ENCODE measurements at places on chromosomes 7 and 10.

GRCh38 chr7:101167645-101168411, 2.5 kb upstream of the VGF start:
- no peak for DNase-seq

DNA sequence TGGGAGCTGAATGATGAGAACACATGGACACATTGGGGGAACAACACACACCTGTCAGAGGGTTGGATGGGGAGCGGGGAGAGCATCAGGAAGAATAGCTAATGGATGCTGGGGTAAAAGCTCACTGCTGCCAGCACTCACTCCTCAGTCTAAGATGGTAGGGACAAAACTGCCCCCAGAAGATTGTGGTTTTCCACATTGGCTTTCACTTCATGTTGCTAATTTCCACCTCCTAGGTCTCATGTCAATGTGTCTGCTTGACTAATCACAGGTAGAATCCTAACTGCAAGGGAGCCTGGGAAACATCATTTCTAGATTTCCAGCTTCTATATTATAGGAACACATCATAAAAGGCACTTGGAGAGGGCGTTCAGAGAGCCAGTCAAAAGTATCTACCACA, 22.6 kb downstream of the APBB1IP start:
- no peak for DNase-seq

DNA sequence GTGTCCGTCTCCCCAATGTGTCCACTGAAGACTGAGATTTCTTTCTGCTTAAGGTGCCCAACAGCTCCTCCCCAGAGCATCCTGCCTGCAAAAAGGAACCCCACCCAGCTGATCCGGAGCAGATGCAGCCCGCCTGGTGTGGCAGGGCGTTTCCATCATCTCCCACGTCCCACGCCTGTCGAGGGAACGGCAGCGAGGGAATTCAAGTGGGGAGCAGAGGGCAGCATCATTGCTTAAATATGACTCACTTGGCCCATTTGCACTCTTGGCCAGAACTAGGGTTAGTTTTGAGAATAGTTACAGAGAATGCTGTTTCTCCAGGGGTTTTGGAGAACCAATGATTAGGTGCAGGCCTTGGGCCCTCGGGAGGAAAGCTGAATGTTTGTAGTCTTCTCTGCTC, 20.8 kb downstream of the VWA2 start:
- no peak for DNase-seq

- DNase-seq = no peak
These were observed 17.4 kb upstream of the CCL24 start for GRCh38 chr7:75830978-75831377.

DNA sequence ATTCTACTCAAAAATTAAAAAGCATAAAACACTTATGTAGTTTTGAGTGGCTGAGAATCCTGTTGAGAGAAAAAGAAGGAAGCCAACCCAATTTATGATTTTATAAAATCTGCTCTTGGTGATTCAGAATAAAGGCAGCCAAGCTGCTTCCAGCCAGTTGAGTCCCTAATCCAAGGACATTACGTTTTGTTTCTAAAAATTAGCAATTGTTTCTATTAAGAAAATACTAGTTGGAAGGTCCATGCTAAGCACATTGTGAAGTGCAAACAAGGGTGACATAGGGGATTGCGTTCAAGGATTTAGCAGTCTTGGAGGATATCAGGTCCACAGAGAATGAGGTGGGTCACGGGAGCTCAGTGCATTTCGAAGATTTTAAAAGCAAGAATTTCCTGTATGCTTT, 987.7 kb downstream of the TYW1 start:
- no peak for DNase-seq

- DNase-seq = no peak
These were observed 202.1 kb downstream of the PTEN start for GRCh38 chr10:88065383-88066049.

DNA sequence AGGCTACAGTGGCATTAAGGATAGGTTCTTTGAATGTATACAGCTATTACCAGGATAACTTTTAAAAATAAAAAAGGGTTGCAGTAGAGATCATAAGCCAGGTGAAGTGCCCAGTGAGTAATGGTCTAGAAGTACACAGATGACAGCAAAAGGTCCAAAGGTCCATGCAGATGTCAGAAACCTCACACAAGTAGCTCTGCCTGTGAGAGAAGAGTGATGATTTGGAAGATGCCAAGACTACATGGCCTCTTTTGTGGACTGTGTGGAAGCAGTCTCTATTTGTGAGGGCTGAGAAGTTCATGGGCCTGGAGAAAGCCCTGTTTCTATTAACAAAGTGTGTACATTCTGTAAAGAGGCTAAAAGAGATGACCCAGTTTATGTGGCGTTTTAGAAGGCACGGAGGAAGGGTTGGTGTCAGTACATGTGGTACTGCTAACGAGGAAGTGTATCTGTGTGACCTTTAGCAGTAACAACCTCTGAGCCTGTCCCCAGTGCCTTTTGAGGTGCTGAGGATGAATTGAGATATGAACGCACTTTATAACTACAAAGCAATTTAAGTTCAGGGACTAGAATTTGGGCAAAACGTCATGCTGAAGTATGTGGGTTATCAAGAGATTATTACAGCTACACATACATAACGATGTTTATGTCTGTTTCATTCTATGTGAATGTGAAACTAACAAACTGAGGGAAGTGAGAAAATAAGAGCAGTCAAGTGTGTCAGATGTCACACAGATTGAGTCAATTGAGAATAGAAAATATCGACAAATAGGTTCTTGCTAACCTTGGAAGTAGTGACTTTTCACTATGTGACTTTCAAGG, 7.6 kb downstream of the CYCS start:
- DNase-seq = no peak

- DNase-seq = no peak
These were observed 20.1 kb upstream of the TLX1 start for GRCh38 chr10:101110856-101111523.

DNA sequence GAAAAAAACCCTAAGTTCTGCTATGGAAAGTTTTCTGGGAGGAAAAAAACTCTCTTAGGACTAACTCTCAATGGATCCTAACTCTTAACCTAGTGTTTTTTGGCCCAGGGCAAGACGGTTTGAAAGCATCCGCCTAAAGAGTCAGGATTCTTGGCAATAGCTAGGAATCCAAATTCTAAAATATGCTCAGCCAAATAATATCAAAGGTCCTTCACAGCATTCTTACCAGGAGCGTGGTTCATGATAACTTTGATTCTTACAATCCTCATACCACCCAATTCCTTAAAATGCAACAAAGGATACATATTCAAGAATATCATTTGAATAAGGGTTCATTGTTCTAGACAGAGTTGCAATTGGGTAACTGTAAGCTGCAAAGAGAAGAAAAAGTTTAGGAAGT, 21.3 kb downstream of the CPA1 start:
- no peak for DNase-seq

- DNase-seq = no peak
These were observed 34.8 kb downstream of the SEMA3E start for GRCh38 chr7:83614112-83614511.

GRCh38 chr7:132446666-132447278, 129.5 kb downstream of the PLXNA4 start:
- DNase-seq = no peak

- DNase-seq = no peak
These were observed 88.0 kb upstream of the ZPBP start for GRCh38 chr7:50181081-50181480.

- DNase-seq = no peak
These were observed 1.1 kb upstream of the ING3 start for GRCh38 chr7:120949393-120949911.

DNA sequence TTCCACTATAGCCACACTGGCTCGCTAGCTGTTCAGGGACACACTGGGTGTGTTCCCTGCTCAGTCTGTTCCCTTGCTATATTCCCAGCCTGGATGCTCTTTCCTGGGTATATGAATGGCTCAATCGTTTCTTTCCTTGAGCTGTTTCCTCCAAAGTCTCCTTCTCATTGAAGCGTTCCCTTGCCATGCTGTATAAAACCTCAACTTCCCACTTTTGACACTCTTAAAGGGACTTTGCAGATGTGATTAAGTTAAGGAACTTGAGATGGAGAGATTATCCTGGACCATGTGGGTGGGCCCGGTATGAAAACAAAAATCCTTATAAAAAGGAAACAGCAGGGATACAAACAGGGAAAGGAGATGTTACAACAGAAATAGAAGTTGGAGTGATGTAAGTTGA, 973.1 kb downstream of the LRMDA start:
- DNase-seq = no peak

- DNase-seq = no peak
These were observed 13.2 kb downstream of the ALKBH4 start for GRCh38 chr7:102451371-102452054.

GRCh38 chr7:45404622-45405021, 169.5 kb upstream of the ADCY1 start:
- DNase-seq = no peak

DNA sequence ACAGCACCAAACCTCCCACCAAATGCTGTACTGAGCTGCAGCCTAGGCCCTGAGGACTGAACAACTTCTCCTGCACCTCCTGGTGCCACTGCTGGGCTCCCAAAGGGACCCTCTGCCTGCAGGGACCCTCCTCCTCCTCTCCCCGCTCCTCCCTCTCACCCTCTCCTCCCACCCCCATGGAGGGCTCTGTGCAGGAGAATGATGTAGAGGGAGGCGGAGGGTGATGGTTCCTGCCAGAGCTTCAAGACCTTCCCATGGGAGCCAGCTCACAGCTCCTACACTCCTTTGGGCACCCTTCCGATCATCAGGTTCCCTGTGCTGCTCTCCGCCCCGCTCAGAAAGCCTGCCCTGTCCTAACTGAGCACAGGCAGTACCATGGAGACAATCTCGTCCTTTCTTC, 97.7 kb downstream of the PRKAG2 start:
- DNase-seq = no peak

DNA sequence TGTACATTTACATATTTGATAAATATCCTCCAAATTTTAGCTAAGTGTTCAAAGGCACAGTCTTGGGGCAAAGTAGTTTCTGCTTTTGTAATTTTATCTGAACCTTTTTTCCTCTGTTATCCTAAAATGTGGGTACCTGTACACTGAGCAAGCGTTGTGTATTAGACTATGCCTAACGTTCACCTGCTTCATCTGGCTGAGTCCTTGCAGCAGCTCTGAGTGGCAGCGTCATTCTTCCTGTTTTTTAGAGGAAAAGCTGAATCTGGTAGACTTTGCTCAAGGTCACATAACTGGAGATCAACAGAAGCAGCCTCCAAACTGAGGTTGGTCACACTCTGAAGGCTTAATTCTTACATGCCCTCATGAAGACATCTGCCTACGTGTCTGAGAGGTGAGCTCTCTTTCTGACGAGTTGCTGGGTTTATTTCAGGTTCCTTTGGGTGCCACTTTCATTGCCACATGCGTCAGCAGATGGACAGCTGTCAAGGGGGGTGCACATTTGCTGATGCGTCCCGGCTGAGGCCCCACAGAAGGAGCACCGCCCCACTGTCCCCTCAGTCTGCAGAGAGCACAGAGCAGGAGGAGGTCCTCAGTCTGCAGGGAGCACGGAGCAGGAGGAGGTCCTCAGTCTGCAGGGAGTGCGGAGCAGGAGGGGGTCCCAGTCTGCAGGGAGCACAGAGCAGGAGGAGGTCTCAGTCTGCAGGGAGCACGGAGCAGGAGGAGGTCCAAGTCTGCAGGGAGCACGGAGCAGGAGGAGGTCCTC, 406.5 kb upstream of the SHH start:
- no peak for DNase-seq

DNA sequence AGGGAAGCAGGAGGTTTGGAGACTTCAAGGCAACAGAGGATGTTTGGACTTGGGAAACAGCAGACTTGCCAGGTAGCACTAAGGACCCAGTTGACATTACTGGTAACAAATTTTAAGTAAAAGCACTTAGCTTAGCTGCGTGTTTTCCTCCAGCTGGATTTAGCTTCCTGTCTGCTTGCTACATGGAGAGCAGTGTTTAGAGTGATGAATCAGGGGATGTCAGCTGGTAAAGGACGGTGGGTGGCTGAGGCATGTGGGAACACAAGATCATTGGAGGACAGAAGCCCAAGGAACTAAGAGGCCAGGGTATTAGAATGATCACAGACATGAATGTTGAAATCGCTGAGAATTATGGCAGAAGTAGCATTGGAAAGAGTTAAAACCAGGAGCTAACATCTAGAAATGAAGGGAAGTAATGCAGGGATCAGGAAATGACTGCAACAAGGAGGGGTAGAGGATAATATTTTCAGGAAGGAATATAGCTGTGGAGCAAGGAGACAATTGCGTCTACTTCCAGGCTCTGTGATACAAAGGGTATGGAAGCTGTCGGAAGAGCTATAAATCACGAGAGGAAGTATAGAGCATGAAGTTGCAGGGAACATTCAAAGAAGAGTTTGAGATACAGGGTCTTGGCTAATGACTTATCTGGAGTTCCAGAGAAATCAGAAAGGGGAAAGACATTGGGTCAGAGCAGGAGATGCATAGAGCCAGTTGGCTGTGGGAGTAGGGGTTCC, 34.4 kb downstream of the CALD1 start:
- no peak for DNase-seq

GRCh38 chr10:86648704-86649427, 5.5 kb upstream of the OPN4 start:
- DNase-seq = no peak

DNA sequence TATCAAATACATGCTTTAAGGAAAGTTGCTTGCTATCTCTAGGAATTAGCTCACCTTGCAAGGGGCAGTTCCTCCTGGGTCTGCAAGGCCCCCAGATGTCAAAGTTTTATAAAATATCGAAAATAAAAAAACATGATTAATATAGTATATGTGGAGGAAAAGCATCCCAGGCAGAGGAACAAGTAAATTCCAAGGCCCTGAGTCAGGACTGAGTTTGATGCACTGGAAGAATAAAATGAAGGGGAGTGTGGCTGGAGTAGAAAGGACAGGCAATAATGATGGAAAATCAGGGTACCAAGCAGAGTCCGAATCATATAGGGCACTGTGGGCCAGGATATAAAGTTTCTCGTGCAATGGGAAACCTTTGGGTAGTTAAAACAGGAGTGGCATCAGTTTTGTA, 112.4 kb upstream of the EEPD1 start:
- DNase-seq = no peak

DNA sequence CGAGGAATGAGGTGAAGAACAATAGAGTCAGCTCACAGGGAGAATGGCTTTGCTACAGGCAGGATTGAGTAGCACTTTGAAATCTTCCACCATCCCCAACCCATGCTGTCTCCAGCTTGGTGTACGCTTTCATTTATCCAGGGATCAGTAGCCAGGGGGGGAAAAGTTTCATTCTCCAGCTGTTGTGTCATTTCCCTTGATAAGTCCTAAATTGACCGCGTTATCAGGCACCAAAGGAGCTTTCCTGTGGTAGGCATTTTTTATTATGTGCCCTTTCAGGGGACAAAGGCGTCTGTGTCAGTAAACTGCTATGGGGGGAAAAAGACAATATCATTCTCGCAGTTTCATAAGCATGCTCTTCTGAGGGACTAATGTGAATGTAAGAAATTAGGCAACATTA, 106.6 kb upstream of the YAE1 start:
- no peak for DNase-seq

Measured in T-cell (primary cell).